ENCODE measurements at places on chromosomes 11 and 22. TPM values are rescaled to one million over a fixed set of nuclear protein-coding genes. Genes with fewer than 3 reads are reported as not detected.
A peak's percentile ranks its signal among the peaks of the same experiment; 100 is the strongest.

DNA sequence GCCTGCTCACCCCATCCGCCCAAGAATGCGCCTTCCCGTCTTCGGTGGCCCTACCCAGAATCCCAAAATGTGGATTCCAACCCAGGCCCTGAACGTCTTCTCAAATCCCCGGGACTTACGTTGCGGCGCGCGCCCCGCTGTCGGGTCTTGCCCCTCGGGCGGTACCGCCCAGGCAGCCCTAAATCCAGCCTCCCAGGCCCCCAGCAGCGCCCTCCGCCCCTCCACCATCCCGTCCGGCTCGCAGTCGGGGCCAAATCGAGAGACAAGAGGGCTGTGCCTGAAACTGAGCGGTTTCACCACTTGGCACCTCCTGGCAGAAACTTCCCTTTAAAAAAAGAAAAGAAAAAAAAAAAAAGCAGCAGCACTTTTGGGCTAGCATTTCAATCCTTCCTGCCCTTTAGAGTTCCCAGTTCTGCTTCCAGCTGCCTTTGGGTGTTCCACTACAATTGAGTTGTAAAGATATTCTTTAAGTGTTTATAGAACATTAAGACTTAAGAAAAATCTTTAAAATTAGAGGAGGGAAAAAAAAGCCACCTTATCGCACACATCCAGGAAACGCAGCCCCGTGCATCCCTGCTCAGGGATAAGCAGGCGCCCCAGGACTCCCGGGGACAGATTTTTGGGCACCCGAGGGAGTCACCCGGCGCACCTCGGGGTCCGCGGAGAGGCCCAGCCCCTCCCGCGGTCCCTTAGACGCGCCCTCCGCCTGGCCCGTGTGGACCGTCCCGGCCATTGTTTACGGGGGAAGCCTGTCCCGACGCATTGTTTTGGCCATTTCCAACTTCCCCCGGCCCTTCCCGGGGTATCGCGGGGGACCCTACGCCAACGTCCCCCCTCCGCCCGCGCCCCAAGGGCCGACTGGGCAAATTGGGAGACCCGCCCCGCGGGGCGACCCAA is 57.6 kb downstream of the KCNJ4 start:
- no peak for DNase-seq

GRCh38 chr22:46535876-46536536 is 1.4 kb downstream of the CELSR1 start:
- no peak for DNase-seq

DNA sequence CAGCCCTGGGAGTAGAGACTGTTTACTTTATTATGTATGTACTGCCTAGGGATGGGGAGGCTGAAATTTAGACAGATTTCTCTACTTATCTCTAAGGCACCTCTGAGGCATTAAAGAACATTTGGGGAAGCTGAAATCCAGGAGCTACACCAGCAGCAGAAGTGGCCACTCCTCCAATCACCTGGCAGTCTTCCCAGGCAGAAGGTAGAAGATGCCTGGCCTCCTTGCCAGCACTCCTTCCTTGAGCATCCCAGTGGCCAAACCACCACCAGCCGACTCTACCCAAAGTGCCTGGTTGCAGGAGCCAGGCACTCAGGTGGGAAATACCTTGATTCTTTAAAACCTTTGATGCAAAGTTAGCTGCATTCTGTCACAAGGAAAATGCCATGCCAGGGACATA is 1.9 kb upstream of the FAT3 start:
- DNase-seq: no peak

DNA sequence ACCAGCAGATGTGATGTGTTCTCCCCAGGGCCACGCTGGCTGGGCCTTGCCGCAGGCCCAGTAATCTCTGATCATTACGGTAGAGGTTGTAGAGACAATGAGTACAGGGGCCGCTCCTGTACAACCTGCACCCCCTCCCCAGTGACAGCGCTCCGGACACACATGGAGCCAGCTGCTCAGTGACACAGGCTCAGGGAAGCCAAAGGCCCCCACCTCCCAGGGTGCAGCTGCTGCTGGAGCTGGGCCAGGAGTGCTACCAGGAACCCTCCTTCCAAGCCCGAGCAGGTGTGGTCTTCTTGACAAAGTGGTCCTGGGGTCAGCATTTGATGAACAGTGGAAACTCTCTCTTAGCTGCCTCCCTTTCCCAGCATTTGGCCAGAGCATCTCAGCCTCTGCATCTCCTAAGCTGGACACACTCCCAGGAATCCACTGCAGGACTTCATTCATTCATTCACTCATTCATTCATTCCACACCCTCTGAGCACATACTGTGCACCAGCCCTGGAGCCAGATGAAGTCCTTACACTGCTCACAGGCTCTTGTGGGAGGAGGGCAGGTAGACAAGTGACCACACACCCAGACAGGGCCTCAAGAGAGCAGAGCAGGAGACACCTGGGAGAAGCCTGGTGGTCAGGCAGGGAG is 49.6 kb upstream of the MPEG1 start:
- no peak for DNase-seq

- DNase-seq: peak; percentile 79
These were observed 479 bp downstream of the RSF1 start for GRCh38 chr11:77819921-77820564.

- no peak for DNase-seq
These were observed 79.1 kb upstream of the SCUBE2 start for GRCh38 chr11:9170450-9170849.

GRCh38 chr11:110425751-110426545 is 3.8 kb upstream of the FDX1 start:
- no peak for DNase-seq

GRCh38 chr11:65780770-65781151 is at the start of gene AP5B1:
TSS of gene AP5B1 (minus strand) at chr11:65780976. CDS start at chr11:65780591, 385 bp downstream.
- peak; percentile 78 for DNase-seq

DNA sequence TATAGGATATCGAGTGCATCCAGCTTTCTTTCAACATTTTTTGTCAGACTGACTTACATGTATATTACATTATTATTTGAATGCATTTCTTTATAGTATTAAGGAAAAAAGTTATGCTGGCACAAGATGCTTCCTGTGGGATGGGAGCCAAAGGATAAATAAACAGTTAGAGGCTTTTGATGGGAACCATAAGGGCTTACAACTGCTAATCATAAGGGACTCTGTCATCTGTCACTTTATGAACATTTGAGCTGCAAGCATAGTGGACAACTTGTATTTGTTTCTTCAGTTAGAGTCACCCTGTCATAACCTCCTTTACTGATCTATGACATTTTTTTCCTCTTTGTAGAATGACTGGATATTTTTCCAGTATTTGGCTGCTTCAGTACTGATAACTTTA is 132.4 kb upstream of the CHORDC1 start:
- DNase-seq: no peak

- no peak for DNase-seq
These were observed 35.0 kb upstream of the SLC25A1 start for GRCh38 chr22:19213442-19214077.

GRCh38 chr11:130652671-130653335 is 204.4 kb downstream of the ADAMTS15 start:
- peak; percentile 71 for DNase-seq

- DNase-seq: no peak
These were observed 115.0 kb downstream of the PHF21B start for GRCh38 chr22:44894782-44895181.

DNA sequence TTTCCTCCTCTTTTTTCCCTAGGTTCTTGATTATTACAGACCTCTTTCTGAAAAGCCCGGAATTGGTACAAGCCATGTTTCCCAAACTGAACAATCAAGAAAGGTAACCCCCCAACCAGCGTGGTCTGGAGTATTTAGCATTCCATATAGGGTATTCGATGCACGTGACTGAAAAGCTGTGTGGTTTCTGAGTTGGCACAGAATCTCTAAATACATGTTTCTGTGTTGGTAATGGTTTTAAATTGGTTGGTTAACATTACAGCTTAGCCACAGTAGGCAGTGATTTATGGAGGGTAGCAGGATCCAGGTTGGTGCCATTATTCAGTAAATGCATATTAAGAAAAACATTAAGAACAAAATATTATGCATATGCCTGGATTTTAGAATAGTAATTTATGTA is 46.8 kb downstream of the ATXN10 start:
- no peak for DNase-seq

DNA sequence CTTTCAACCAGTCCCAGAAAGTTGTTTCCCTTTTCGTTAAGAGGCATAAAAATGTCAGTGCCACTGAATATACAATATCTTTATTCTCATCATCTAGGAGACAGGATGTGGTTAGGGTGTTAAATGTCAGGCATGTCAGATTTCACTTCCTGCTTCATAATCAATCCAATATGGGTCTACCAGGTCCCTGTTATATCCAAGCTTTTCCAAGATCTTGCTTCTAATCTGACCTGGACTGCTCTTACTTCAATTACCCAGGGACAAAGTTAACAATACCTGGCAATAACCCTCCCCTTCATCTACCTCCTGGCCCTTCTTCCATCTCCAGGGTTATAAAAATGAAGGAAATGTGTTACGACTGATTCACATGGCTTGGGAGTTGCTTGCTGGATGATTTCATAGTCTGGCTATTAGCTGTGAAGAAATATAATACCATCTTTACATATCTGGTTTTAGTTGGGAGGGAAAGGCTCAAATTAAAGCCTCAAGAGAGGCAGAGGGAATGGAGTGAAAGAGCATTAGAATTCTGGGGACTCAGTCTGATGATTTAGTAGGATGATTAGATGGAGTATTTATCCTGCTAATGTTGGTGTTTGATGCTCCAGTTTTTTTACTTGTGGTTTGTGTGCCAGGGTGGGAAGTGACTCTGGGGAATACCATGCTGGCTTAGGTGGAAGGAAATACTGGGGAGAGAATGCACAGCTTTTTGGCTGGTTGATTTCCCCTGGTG is 534.3 kb downstream of the ETS1 start:
- DNase-seq: no peak

DNA sequence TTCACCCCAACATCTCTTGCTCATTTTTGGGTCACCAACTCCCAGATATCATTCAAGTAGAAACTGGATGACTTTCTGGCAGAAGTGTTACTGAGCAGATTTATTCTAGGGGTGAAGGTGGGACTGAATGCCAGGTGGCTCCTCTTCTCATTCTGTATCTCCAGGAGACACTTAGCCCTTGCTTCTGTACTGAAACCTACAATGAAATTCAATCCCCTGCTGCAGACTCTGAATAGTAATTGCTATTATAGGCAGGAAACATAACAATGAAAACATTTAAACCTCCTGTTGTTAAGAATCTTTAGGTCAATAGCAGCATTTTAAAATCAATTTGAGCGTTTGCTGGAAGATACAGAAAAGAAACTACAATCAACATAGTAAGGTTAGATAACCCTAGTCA is 879.4 kb upstream of the TENM4 start:
- no peak for DNase-seq

DNA sequence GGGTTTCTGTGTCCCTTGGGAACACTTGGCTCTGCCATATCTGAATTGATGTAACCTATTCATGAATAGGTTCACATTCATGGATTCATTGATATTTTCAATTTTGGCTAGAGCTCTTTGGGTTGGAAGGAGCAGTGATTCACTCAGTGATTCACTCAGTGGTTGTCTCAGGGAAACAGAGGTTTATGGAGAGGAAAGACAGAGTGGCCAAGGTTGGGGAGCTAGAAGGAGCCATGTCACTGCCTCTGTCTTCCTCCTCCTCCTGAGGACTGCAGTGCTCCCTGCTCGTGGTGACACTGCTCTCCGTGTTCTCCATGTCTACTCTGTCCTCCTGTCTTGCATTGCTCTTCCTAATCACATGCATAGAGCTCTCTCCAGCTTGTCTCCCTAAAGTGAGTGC is 17.4 kb downstream of the CEP164 start:
- no peak for DNase-seq

- DNase-seq: no peak
These were observed 10.7 kb downstream of the SAA4 start for GRCh38 chr11:18225913-18226312.

DNA sequence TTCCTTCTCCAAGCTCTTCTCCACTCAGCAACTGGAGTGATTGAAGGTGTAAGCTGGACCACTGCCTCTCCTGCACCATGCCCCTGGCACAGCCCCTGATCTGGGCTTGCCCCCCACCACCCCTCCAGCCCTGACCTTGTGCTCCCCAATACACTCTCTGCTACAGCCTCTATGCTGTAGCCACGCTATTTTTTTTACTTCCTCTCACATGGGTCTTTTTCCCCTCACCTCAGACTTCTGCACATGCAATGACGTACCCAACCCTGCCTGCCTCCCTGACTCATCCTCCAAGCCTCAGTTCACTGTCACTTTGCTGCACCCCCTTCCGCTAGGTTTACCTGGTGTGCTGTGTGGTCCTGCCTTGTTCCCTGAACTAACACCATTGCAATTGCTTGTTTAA is 9.0 kb downstream of the CSNK2A3 start:
- DNase-seq: no peak

The TEX54 gene
- not detected for total RNA-seq

The KCNA4 gene
- total RNA-seq: 0.36 TPM

The NXPE1 gene
- total RNA-seq: not detected

The RAG2 gene
- total RNA-seq: not detected

The IL17REL gene
- total RNA-seq: not detected

The WNT11 gene
- 11.6 TPM for total RNA-seq

The PLEKHA7 gene
- 96.6 TPM for total RNA-seq

The E2F8 gene
- total RNA-seq: 0.13 TPM

The PATE2 gene
- total RNA-seq: not detected

The SMTNL1 gene
- total RNA-seq: not detected

The SYT13 gene
- total RNA-seq: not detected

Measured in sciatic nerve (tissue), 2 donors.